ENCODE measurements at places on chromosomes 5 and 9.

GRCh38 chr5:89083791-89084190 is 200.8 kb upstream of the MEF2C start:
- DNase-seq = peak; percentile 90

GRCh38 chr9:3920604-3921582 is 379.0 kb downstream of the GLIS3 start:
- DNase-seq = no peak

- DNase-seq = no peak
These were observed 648.3 kb upstream of the ZNF608 start for GRCh38 chr5:125394661-125395280.

DNA sequence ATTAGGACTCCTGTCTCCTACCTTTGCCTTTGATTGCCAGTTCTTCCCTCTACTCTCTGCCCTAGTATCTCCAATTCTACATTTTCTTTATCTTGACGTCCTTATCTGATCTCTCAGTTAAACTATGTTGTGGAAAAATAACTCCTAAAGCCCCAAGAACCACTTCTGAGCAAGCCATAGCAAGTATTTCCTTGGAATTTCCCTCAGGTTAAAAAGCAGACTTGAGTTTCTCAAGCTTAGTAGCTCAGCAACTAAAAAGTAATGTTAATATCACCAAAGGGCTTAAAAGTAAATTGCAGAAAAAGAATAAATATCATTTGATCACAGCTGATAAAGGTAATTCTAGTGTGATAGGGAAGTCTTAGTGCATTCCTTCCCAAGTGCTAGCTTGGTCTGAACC is 13.2 kb upstream of the HSPB3 start:
- DNase-seq = no peak

DNA sequence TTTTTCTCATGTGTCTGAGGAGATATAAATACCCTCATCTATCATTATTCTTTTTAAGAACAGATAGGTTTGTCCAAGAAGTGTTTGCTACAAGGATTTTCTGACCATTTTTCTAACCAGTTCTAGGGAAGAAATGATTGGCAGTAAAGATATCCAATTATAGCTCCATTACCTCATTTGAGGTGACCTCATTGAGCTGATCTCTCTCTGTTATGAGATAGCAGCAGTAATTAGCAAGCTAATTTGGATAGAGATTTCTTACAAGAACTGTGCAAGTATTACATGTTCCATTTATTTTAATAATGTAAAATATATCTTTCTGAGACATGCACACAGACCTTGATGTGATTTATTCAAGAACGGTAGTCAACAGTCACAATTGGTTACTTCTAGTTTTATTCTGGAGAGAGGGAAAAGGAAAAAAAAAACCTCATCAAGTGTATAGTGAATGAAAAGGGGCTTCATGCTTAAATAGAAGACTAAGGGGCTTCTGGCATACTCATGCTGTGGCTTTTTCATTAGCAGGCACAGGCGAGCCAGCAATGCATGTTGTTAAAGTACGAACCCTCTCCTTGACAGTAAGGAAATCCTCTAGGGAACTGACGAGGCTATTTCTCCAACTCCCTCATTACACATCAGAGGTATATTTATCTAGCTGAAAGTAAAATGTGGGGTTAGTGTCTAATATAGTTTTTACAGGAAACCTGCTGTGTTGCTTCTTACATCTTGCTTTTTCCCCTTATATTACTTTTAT is 127.3 kb downstream of the NUDT12 start:
- no peak for DNase-seq

DNA sequence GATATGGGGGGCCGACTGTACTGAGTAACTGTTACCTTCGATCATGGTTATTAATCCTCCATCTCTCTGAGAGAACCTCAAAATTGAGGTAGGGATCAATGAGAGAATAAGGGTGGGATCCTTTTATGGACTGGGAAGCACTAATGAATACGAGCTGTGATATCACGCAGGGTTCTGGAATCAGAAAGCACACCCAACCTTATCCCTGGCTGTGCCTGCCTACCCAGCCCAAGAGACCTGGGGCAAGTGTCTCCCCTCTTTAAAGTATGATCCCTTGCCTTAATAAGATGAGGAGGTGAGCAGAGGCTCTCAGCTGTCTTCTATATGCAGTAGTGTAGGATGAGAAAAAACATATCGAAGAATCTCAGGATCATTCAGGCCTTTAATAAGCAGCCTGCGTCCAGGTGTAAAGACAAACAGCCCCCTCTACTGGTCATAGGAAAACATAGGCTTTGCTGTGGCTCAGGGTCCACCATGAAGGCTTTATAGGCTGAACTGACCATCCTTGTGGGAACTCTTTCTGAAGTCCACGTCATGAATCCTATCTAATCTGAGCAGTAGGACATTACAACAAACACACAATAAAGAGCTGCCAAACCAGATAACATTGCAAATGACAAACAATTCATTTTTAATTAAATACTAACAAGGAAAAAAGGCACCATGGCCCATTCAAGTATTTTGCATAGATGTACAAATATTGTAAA is 16.8 kb downstream of the NIPAL4 start:
- DNase-seq = peak; percentile 45

- DNase-seq = no peak
These were observed 297.0 kb downstream of the SLIT3 start for GRCh38 chr5:169003721-169004541.

DNA sequence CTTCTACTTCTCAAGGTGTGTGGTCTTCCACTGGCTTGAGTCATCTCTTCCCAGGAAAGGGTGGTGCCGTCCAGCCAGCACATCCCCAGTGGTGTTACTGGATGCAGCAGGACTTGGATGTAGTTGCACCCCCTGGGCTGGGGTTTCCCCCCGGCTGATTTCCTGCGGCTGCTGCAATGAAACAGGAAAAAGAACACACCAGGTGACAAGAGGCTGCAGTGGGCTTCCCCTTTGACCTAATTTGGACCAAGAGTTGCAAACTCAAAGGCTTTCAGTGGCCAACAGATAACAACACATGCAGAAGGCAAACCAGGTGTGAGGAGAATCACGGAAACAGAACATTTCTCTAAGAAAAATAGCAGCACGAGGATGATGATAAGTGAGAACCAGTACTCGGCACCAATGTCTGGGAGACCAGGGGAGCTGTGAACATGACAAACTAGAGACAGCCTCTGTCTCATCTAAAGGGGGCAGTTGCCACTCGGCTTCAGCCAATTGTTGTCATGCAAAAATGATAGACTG is 83.7 kb downstream of the PDE6A start:
- no peak for DNase-seq

- no peak for DNase-seq
These were observed 3.2 kb downstream of the SURF2 start for GRCh38 chr9:133359399-133360175.

- no peak for DNase-seq
These were observed 51.2 kb upstream of the ARRDC3 start for GRCh38 chr5:91434348-91434747.

DNA sequence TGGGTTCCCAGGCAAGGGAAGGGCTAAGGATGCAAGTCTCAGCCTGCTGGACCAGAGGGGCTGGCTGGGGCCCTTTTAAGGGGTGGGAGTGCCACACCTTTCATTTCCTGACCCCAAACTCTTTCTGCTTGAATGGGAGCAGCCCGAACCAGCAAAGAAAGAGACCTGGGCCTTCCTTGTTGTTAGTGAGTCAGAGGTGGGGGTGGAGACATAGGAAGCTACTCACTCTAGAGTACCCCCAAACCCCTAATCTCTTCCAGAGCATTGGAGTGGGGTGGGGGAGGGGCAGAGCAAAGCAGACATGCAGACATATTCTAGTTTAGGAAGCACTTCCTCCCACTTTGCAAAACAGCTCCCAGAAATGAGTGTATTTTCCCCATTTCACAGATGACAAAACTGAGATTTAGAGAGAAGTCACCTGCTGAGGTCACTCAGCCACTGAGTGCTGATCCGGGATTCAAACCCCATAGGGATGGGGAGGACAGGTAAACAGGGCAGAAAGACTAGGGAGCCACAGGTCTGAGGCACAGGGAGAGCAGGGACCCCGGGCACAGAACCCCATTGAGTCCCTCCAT is 6.0 kb upstream of the AQP3 start:
- no peak for DNase-seq

DNA sequence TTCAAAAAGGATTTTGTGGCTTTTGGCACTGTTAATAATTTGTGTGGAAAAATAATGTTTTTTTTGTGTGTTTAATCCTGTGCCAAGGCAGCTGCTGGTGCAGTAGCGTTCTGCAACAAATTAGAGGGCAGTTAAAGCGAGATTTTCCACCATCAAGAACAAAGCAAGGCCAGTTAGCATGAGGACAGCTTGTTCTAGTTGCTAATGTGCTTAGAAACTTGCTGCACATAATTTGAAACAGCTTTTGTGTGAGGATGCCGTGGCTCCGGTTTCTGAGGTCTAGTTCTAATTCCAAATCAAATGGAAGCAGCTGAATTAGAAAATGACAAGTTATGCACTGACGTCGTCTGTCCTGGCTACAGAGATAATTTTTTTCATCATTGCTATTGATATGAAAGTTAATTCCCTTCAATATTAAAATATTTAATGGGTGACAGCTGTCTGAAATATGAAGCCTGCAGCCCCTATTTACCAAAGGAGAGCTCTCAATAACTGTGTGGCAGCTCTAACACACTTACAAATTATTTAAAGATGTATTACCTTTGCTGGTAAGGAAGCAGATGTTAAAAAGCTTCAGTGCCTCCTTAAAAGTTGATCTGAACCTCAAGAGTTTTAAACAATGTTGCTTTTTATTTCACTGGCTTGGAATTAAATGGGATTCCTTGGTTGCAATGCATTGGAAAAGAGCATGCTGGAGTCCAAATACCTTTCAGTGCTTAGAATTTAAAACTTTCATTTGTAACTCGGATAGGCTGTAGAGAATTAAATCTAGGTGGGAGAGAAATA is 128.6 kb downstream of the SPATA31D1 start:
- peak; percentile 68 for DNase-seq

GRCh38 chr9:4180907-4181605 is 118.8 kb downstream of the GLIS3 start:
- no peak for DNase-seq

DNA sequence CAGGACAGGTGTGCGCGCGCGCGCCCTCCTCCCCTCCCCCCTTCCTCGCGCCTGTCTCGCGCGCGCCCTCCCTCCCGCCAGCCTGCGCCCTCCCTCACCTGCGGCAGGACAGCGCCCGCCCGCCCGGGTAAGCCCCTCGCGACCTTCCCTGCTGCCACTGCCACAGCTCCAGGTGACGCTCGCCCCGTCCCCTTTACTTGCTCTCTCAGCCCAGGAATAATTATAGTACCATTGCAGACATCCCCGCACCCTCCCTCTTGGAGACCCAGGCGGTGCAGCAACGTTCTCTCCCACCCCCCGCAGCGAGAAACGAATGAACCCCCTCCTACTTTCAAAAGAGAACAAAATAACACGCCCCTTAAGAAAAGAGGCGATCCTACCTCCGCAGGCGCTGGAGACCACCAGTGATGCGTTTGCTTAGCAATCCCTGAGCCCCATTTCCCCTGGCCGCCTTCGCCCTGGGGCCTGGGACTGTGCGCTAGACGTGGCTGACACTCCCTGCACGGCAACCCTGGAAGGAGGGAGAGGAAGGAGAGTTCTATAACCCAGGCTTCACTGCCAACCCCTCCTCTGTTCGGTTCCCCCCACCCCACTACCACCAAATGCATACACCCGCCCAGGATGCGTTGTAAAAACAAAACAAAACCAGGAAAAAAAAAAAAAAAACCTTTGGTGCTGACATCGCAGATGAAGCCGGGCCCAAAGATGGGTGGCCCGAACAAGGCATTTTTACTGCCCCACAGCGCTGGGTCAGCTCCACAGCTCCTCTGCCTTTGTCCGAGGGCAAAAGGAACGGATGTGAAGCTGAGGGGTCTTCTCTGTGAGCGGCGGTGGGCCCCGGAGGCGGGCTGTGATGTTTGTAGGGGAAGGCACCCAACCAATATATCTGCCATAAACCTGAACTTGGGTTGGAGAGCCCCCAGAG is 5.6 kb upstream of the PURA start:
- DNase-seq = no peak

GRCh38 chr9:35604578-35605350 is at the start of gene TESK1:
TSS of gene TESK1 (plus strand) at chr9:35605262. CDS start at chr9:35605620, 358 bp downstream.
- no peak for DNase-seq

GRCh38 chr5:7269591-7270274 is 126.2 kb upstream of the ADCY2 start:
- no peak for DNase-seq

DNA sequence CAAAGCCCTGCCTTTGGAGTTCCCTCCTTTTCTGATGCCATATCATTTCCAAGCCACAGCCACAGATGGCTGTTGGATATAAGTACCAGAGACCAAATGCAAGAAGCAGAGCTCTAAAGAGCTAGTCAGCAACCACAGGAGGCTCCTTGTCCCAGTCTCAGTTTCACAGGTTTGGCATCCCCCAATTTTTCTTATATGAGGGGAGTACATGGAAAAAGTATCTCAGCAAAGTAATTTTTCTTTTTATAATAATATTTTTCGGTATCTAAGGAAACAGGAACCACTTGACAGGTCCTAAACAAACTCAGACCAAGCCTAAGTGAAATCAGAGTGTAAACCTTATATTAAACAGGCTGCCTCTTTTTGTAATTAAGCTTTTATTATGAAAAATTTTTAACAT is 20.1 kb downstream of the GZMK start:
- DNase-seq = no peak

DNA sequence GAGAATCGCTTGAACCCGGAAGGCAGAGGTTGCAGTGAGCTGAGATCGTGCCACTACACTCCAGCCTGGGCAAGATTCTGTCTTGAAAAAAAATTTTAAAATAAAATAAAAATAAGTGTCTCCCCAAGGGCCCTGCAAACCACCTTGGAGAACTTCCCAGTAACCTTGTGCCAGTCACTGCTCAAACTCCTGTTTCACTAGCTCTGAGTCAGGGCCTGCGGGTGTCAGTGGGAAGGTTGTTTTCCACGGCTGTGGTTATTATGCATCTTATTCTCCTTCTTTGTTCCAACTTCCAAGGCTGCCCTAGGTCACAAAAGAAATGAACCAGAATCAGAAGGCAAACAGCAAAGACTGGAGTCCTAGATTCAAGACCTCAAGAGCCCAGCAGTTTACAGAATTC is 246.7 kb downstream of the ADAMTSL1 start:
- DNase-seq = no peak

GRCh38 chr9:35508069-35508468 is 18.2 kb downstream of the RUSC2 start:
- no peak for DNase-seq

- DNase-seq = no peak
These were observed 51.3 kb downstream of the DENND4C start for GRCh38 chr9:19281801-19282200.

- DNase-seq = no peak
These were observed 136.6 kb downstream of the GABBR2 start for GRCh38 chr9:98572054-98572627.

- DNase-seq = no peak
These were observed 24.5 kb downstream of the ABHD17B start for GRCh38 chr9:71886541-71886940.

GRCh38 chr5:4019009-4019769 is 423.6 kb downstream of the IRX1 start:
- no peak for DNase-seq

DNA sequence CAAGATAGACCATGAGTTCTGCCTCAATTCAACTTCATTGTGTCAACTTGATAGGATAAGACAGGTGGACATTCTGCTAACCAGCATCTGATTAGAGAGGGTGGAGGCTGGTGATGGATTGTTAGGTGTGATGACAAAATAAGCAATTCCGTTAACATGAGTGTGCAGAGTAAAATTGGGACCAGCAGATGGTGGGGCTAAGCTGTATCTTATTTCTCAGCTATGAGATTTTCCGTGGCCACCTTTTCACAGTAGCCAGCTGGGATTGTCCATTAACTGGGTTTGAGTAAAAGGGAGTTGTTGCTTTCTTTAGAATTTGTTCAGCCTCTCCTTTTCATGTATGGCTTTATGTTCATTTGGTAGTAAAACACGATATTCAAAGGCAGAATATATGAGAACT is 28.8 kb upstream of the TAL2 start:
- no peak for DNase-seq

GRCh38 chr9:131707733-131708157 is 32.1 kb downstream of the RAPGEF1 start:
- peak; percentile 50 for DNase-seq

All from fibroblast of skin of left biceps (primary cell).